ENCODE measurements at places on chromosomes 7 and 10.

DNA sequence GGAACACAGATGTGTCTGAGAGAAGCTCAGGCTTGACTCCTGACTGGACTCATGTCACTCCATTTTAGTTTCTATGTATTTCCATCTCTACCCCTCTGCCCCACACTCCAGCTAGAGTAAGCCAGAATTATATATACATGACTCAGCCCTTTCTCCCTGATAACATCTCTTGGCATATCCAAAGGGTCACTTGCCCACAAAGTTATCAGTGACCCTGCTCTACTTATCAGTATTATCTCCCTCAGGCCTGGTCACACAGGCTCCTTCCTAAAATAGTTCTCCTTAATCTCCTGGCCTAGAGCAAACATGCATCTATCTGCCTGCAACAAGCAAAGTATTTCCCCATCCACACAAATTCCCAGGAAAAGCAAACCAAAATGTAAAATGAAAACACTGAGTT lies 598.3 kb downstream of the SUGCT start:
- no peak for DNase-seq

DNA sequence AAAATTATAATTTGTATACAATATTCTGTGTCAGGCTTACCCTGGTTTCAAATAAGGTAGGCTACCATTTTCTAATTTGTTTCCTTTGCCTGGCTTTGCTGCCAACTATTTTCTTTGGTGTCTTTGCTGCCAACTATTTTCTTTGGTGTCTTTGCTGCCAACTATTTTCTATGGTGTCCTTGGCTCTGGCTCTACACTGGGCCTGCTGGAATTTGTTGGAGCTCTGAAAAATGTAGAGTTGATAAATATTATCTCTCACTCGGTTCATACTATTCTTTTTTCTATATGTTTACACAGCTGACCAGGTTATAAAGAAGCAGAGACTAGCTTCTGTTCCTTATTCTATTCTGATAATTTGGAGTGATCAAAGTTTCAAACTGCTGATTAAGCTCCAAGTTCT lies 768.0 kb upstream of the PHF14 start:
- DNase-seq = no peak

GRCh38 chr10:24008164-24009091 lies 200.5 kb upstream of the KIAA1217 start:
- DNase-seq = no peak

DNA sequence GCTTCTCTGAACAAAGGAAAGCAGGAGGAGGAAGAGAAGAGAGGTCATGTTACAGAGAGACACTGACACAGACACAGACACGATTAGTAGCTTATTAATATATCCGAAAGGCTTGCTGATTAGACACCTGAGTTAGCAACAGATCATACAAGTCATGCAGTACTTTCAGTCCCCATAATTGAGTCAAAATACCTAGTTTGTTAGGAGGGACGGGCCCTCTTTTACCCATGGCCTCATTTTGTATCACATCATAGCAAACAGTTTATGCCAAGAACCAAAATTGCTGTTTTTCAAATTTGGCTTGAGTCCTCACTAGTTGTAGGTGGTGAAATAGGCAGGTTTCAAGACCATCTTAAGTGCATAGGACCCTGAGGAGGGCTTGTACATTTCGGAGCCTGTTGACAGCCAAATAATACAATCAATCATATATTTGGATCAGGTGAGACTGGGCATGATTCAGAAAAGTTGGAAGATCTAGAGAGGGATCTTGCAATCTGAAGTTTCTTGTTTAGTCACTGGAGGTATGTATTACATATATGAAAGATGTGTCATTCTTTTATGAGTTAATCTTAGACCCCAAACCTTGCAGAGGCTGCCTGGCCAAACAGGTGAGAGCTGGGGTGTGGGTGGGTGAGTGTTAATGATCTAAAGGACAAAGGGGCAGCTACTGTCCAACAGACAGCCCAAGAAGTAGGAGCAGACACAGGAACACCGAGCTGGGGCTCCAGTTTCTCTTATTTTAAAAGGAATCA lies 65.4 kb downstream of the PRPF18 start:
- DNase-seq = no peak

GRCh38 chr7:24498439-24498838 lies 74.8 kb upstream of the PALS2 start:
- DNase-seq = no peak

DNA sequence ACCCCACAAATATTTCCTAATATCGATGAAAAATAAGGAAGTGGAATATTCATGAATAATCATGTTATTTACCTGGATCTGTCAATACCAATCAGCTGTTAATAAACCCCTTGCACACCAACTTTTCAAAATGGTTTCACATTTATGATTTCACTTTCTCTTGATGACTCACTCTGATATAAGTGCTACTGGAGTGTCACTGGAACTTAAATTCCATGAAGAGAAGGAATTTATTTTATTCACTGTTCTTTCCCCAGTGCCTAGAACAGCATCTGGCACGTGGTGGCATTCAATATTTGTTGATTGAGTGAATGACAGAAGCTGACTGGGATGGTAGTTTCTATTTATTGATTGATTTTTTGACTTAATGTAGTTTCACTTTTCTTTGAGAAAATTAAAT lies 3.5 kb upstream of the ENO4 start:
- no peak for DNase-seq

GRCh38 chr10:51344371-51344770 lies 270.1 kb downstream of the PRKG1 start:
- DNase-seq = no peak
